Thoracic aorta endothelial cell (primary cell): ENCODE measurements at places on chromosomes 2 and 18. TPM values are rescaled to one million over a fixed set of nuclear protein-coding genes. Genes with fewer than 3 reads are reported as not detected.

The ADD2 gene
- total RNA-seq: 7.3 and 8.4 TPM in 2 replicates

The GPR45 gene
- total RNA-seq: not detected in 2 replicates

The TCF4 gene
- 406 and 456 TPM in 2 replicates for total RNA-seq

The MEP1B gene
- total RNA-seq: 0.13 TPM in 1 of 2 replicates, not detected in the other

The INSIG2 gene
- 24.1 and 27.4 TPM in 2 replicates for total RNA-seq

The RAB17 gene
- 2.9 and 5.5 TPM in 2 replicates for total RNA-seq

The ZNG1B gene
- total RNA-seq: 33.2 and 37.1 TPM in 2 replicates
